ENCODE measurements at places on chromosomes 16 and 17.
A peak's percentile ranks its signal among the peaks of the same experiment; 100 is the strongest.

DNA sequence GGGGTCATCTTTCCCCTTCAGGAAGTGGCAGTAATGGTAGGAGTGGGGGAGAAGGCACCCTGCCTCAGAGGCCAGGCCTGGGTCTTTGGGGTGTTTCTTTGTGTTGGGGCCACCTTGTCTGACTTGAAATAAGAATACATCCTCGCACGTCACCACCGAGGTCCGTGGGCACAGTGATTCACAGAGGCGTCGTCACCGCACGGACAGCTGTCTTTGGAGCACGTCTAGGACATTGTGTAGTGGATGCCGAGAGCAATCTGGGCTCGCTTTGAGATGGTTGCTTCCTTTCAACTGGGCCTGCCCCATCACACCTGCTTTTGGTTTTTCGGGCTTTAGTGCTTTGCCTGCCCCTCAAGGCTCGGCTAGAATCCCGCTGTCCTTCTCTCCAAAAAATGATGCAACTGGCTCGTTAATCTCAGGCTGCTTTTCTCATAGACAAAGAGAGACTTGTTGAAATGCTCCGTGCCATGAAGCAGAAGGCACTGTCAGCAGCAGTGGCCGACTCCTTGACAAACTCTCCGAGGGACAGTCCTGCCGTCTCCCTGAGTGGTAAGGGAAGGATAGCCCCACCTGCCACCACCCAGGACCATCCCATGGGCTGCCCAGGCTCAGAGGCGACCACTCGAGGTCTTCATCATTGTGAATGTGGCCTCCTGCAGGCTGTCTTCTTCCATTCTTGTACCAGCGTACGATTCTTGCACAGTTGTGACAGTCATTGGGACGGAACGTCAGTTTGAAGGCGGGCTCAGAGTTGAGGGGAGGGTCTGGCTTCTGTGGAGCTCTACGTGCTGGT, 24.0 kb downstream of the GINS2 start:
- no peak for DNase-seq

DNA sequence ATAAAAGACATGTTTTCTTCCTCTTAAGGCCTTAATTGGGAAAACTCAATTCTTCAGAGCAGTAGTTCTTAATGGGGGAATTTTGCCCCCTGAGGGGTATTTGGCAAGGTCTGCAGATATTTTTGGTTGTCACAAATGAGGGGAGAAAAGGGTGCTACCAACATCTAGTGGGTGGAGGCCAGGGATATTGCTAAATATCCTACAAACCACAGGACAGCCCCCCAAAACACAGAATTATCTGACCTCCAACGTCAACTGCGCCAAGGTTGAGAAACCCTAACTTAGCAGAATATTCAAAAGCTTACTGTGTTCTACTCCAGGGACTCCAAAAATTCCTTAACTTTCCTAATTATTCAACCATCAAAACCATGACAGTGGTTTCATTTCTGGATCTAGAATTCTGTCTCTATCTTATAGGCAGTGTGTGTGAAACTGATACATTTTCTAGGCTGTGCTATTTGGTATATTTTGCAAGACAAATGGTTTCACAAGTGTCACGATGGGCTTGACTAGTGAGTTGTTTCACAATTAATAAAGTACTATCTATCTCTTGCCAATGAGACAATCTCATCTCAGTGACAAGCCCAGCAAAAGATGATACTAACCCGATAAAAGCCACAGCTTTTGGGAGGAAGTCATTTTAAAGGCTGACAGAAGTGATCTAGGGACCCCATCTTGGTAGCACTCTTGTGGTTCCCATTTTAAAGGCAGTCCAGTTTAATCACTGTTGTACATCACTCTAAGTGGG, 14.7 kb downstream of the TXNDC11 start:
- no peak for DNase-seq

GRCh38 chr17:3276126-3276525, 22.0 kb downstream of the OR3A1 start:
- DNase-seq, result no peak

DNA sequence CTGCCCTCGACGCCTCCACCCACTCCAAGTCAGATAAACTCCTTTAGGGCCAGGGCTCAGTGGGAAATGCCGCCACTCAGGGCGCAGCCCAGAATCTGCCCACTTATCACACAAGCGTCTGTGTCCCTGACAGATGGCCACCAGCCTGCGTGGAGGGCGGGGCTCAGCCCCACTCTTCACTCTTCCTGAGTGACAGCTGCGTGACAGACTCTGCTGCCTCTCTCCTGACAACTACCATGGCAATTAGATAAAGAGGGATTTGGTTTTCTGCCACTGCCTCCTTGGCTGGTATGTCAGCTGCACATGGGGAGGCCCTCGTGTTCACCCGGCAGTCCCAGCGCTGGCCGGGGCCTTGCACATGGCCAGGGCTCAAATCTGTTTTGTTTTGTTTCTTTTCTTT, 96.2 kb downstream of the RTN4RL1 start:
- no peak for DNase-seq

DNA sequence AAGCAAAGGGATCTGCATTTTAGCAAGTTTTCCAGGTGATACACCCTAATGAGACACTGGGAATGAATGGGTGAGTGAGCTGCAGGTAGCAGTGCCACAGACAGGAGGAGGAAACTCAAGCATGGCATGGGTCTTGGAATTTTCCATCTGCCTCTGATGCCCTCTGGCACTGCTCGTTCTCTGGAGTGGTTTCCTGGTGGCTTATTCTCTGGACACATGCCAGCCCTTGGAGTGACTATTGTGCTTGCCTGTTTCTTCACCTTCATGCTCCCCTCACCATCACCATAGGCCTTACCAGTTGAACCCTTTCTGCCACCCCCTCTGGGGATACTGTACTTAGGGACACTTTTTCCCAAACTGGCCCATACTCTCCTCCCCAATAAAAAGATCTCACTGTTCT, 1.6 kb downstream of the COASY start:
- no peak for DNase-seq

DNA sequence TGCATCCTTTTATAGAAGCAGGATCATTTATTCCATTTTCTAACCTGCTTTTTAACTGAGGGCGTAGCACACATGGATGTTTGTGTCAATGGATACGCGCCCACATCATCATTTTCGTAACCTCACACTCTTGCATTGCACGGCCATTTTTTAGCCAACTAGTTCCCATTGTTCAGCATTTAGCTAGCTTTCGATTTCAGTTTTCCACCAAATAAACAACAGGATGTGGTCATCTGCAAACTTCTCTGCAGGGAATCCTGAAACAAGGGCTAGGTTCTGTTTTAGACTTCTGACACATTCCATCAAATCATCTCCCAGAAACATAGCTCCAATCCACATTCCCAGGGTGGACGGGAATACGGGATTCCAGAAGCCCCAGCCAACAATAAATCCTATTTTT, 6.4 kb downstream of the CYB561 start:
- no peak for DNase-seq

DNA sequence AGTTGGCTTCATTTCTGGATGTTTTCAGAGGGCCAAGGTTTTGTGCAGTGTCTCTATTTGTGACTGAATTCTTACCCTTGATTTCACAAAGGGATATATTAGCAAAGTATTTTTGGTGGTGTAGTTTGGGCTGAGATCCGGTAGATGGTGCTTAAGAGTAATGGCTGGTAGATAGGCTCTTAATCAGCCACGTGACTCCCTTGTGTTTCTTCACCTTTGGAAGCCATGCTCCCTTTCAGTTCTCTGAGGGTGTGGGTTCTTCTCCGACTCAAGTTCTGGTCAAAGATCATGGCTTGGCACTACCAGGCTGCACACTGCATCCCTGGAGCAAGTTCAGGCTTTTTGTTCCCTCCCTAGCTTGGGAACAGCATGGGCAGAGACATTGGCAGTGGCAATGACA, 887.3 kb downstream of the CDH8 start:
- no peak for DNase-seq

DNA sequence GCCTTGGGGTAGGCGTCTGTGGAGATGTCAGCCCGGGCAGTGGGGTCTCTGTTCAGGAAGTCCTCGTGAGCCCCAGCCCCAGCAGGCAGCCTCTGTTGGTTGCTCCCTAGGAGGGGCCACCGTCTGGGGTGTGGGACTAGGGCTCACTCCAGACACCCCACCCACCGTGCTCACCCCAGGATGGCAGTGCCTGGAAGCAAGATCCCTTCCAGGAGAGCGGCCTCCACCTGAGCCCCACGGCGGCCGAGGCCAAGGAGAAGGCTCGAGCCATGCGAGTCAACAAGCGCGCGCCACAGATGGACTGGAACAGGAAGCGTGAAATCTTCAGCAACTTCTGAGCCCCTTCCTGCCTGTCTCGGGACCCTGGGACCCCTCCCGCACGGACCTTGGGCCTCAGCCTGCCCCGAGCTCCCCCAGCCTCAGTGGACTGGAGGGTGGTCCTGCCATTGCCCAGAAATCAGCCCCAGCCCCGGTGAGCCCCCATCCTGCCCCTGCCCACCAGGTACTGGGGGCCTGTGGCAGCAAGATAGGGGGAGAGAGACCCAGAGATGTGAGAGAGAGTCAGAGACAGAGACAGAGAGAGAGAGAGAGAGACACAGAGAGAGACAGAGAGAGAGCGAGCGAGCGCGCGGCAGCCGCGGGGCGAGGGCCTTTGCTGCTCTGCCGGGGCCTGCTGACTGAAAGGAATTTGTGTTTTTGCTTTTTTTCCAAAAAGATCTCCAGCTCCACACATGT, 9.8 kb downstream of the NTHL1 start:
- no peak for DNase-seq

DNA sequence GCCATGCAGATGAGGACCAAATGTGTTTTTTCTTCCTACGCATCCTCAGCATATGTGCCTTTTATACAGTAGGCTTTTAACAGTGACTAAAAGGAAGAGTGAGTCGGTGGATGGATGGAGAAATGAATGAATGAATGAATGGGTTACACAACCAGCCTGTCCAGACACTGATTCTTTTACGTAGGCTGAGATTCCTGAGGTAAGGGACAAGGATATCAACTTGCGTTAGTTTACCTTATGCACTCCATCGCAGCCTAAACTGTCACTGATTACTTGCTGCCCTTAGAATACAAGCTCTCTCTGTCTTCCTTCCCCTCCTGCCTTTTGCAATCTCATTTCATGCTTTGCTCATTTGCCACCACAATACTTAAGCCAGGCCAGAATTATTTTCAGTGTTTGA, 59.0 kb downstream of the RBFOX1 start:
- no peak for DNase-seq

- DNase-seq, result no peak
These were observed 1.6 kb downstream of the FAM20A start for GRCh38 chr17:68599552-68600066.

DNA sequence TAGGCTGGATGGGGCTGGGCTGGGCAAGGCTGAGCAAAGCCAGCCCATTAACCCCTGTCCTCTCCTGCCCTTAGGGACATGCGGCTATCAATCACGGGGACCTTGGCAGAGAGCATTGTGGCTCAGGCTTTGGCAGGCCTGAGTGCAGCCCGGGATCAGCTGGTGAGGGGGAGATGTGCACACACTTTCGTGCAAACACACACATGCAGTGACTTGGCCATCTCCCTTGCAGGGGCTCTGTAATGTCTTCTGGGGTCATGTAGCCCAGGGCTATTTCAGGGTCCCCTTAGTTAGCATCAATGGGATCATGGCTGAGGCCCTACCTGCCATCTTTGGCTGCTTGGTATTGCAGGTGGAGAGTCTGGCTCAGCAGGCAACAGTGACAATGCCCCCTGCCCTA, 6.9 kb downstream of the CARMIL2 start:
- DNase-seq, result no peak

GRCh38 chr17:42819939-42820535, 4.0 kb downstream of the BECN1 start:
- DNase-seq, result peak; percentile 53

- no peak for DNase-seq
These were observed 1.2 kb downstream of the NLGN2 start for GRCh38 chr17:7408863-7409262.

DNA sequence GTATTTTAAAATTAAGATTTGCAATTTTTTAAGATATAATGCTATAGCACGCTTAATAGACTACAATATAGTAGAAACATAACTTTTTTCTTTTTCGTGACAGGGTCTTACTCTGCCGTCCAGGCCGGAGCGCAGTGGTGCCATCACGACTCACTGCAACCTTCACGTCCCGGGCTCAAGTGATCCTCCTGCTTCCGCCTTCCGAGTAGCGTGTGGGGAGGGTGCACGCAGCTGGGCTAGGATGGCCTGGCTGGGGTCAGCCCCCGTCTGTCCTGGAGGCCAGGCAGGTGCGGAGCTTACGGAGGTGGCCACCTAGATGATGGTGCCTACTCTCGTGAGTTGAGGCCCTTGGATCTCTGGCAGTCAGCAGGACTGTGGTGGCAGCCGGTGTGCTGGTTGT, 50.1 kb downstream of the JPH3 start:
- DNase-seq, result no peak

DNA sequence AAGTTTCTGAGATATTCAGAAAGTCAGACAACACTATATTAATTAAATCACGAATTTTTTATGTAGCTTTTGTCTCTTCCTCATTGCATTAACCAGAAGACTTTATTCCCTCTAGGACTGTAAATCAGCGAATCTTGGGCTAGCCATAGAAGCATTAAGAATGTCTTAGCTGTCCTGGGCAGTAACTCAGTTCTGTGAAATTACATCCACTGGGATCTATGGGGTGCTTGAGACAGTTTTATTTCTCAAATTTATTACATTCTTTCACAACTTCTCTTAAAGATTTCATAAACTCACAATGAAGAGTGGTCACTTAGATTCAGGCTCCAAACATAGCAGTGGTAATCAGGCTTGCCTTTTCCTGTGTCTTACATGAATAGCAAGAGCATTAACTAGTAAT, 1153.4 kb downstream of the CDH8 start:
- DNase-seq, result no peak

DNA sequence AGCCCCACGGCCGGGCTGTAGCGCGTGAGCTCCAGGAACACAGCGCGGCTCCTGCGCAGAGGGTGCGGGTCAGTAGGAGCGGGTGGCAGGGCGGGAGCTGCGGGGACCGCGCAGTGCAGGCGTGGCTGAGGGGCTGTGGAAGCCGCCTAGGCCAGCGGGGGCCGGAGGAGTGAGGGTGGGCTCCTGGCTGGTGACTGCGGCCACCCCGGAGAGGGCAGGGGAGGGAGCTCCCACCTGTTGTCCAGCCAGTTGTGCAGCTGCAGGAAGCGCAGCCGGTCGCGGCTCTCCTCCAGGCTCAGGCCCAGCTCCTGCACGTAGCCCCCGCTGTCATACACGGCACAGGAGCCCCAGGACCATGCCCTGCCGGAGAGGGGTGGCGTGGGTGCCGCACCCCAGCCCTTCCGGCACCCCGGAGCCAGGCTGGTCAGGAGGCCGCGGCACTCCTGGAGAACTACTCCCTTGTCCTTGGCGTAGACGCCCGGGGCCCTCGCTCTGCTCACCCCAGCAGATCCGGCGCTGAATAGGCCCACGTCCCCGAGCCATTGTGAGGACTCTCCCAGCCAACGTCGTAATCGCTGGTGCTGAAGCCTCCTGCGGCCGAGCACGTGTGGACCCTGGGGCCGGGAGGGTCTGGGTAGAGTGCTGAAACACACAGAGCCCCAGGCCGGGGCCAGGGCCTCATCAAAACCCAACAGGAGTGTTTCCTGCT, 43.9 kb downstream of the TSC2 start:
- DNase-seq, result no peak

DNA sequence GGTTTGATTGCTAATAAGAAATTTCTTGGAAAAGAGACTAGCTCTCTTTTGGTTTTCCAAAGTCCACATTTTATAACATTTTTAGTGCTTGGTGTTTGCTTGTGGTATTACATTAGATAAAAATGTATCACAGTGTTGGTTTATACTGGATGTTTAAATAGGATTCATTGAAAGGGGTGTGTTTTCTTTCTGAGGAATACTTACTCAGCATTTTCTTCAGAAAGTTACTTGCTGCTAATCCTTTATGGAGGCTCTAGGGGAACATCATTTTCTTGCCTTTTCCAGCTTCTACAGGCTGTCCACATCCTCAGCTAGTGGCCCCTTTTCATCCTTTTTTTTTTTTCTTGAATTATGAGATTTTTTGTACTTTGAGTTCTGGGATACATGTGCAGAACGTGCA, 834 bp upstream of the KRT39 start:
- no peak for DNase-seq
